Activated CD4-positive, alpha-beta T cell treated with anti-CD3 and anti-CD28 coated beads, Interleukin-2, amount 10 ng/mL, durations not matched to agents 24 days and 14 days (primary cell): ENCODE measurements at places on chromosomes 16 and 17. TPM values are rescaled to one million over a fixed set of nuclear protein-coding genes. Genes with fewer than 3 reads are reported as not detected.

The SYNGR3 gene
- total RNA-seq, result 18.1 and 20.2 TPM in 2 replicates

GRCh38 chr17:34902831-34903547 lies 58.3 kb downstream of the CCT6B start:
- H3K4me3 ChIP-seq, result no peak overlapping the region
- no peaks in the 10 kb centered on the region for H3K36me3 ChIP-seq
- H3K4me1 ChIP-seq, result no peaks in the 10 kb centered on the region
- peaks cover 15% of the 10 kb centered on the region for H3K27me3 ChIP-seq
- DNase-seq, result no peak

The NECAB2 gene
- total RNA-seq, result not detected in 2 replicates

The CCL15 gene
- not detected in 2 replicates for total RNA-seq

- H3K27me3 ChIP-seq, result no peaks in the 10 kb centered on the region
- H3K27ac ChIP-seq, result no peak overlapping the region
- H3K36me3 ChIP-seq, result peaks cover 28% of the 10 kb centered on the region
- H3K4me1 ChIP-seq, result no peaks in the 10 kb centered on the region
- no peak overlapping the region for H3K4me3 ChIP-seq
These were observed 11.5 kb downstream of the TAC4 start for GRCh38 chr17:49836111-49837030.
